MG63 (cell line): ENCODE measurements at places on chromosomes 1 and 21.

GRCh38 chr1:69747207-69747606 is 179.5 kb downstream of the LRRC7 start:
- DNase-seq, result no peak

- DNase-seq, result peak; percentile 58
Measured at GRCh38 chr1:94926126-94926914, 590 bp downstream of the CNN3 start.

- no peak for DNase-seq
Measured at GRCh38 chr1:143611159-143611558, 360.6 kb downstream of the FAM72C start.

DNA sequence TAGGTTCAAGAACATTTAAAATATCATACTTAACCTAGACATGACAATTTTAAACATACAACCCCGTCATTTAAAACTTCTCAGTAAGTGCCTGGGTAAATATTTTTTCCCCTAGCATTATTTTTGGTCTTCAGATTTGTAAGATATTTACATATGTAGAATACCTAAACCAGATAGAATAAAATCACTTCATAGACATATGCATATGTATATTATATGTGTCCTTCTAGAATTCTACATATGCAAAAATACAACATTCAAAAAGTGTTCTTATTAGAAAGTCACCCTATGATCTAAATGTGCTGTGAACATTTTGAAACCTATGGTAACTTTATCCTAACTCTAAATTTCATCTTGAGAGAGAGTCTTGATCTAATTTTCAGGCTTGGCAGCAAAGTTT is 1467.0 kb upstream of the B3GALT2 start:
- no peak for DNase-seq
